ENCODE measurements at places on chromosomes 5 and 9.

DNA sequence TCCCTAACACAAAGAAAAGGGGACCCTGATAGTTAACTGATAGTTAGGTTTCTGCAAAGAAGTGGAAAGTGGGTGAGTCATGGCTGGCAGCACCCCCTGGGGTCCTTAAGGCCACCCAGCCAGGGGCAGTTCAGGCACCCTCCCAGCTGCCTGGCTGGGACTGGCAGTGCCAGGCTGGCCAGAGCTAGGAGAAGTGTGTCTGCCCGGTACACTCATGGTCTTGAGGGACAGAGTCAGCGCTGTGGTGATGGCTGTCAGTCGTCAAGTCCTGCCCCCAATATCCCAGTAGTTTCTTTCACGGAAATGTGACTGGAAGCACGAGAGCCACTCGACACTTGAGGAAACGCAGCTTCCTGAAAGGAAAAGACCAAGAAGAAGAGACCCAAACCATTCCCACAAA lies 22.3 kb upstream of the CNOT6 start:
- H3K4me1 ChIP-seq = no peaks in the 10 kb centered on the region
- no peak overlapping the region for H3K27ac ChIP-seq
- H3K27me3 ChIP-seq = no peaks in the 10 kb centered on the region
- peaks cover 2% of the 10 kb centered on the region for H3K36me3 ChIP-seq
- H3K4me3 ChIP-seq = no peak overlapping the region

GRCh38 chr5:100818340-100818739 lies 84.7 kb downstream of the ST8SIA4 start:
- no peak overlapping the region for H3K4me3 ChIP-seq

DNA sequence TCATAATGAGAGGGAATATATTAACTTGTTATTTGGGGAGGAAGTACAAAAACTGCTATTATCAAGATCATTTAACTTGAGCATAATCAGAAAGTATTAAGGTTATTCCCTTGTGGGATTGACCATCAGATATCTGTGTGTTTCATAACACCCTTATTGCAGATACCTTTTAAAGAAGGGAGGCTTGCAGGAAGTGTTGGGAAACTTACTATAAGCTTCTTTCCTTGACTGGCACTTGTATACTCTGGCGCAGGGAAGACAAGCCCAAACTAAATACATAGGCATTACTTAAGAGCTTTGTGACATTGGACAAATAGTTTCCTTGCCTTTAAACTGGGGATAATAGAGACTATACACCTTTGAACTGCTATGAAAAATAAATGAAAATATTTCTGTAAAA lies 50.9 kb downstream of the PIK3R1 start:
- H3K4me3 ChIP-seq = peak overlapping the region; percentile 43
- peaks cover 4% of the 10 kb centered on the region for H3K36me3 ChIP-seq
- peak overlapping the region; percentile 94 for H3K27ac ChIP-seq
- DNase-seq = no peak
- H3K27me3 ChIP-seq = no peaks in the 10 kb centered on the region

DNA sequence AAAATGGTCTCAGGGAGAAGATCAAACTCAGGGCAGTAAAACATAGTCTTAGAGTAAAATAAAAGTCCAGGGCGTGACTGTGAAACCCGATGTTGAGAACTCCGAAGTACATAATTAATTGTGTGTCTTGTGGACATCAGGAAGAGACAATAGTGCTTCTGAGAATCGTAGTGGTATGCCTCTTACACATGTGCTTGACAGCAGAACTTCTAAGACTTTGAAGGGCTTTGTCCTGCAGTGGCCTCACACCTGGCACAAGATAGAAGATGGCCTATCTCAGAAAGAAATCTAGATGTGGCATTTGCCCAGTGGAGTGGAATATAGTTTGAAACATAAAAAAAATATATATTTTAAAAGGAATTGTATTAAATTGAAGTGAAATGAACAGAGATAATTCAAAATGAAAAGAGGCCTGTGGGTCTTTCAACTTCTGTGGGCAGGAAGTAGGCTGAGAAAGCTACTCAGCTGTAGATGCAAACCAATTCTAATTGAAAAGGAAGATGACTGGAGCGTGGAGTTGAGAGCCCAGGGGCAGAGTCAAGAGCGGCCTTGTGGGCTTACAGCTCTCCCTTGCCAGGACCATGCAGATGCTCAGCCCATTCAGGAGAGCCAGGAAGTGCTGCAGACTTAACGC lies 468.4 kb downstream of the KDM4C start:
- no peaks in the 10 kb centered on the region for H3K4me1 ChIP-seq
- DNase-seq = no peak
- H3K4me3 ChIP-seq = no peak overlapping the region
- peaks cover 38% of the 10 kb centered on the region for H3K27me3 ChIP-seq
- H3K27ac ChIP-seq = no peak overlapping the region

DNA sequence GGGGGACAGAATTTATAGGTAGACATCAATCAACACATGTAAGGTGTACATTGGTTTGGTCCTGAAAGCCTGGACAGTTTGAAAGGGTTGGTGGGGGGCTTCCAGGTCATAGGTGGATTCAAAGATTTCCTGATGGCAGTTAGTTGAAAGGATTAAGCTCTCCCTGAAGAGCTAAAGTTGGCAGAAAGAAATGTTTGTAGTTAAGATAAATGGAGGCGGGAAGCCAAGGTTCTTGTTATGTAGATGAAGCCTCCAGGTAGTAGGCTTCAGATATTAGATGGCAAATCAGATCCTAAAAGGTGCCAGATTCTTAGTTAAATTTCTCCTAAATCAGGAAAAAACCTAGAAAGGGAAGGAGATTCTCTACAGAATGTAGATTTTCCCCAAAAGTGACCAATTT lies 9.0 kb upstream of the LRRTM2 start:
- H3K27me3 ChIP-seq = no peaks in the 10 kb centered on the region
- H3K27ac ChIP-seq = no peak overlapping the region
- peaks cover 5% of the 10 kb centered on the region for H3K36me3 ChIP-seq

DNA sequence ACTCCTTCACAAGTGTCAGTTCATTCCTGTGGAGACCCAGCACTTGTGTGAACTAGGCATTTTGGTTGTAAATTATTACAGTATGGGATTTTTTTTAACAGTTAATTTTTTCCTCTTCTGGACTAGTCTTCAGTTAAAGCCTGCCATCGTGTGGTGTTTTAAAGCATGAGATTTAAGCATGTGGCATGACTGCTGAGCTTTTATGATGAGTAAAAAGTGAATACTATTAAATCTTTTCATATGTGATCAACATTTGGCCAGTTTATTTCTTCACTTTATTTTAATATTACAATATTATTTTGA lies 25.0 kb downstream of the LMNB1 start:
- H3K27ac ChIP-seq = no peak overlapping the region
- H3K27me3 ChIP-seq = no peaks in the 10 kb centered on the region
- no peak overlapping the region for H3K4me3 ChIP-seq
- DNase-seq = no peak

GRCh38 chr5:7529880-7530279 lies 133.9 kb downstream of the ADCY2 start:
- no peak for DNase-seq
- H3K27ac ChIP-seq = no peak overlapping the region
- no peak overlapping the region for H3K4me3 ChIP-seq
- H3K36me3 ChIP-seq = no peaks in the 10 kb centered on the region

- H3K36me3 ChIP-seq = no peaks in the 10 kb centered on the region
- no peak overlapping the region for H3K4me3 ChIP-seq
- H3K4me1 ChIP-seq = no peaks in the 10 kb centered on the region
- DNase-seq = no peak
- peaks cover 35% of the 10 kb centered on the region for H3K27me3 ChIP-seq
- H3K27ac ChIP-seq = no peak overlapping the region
Measured at GRCh38 chr9:98960409-98960808, 16.7 kb downstream of the COL15A1 start.

DNA sequence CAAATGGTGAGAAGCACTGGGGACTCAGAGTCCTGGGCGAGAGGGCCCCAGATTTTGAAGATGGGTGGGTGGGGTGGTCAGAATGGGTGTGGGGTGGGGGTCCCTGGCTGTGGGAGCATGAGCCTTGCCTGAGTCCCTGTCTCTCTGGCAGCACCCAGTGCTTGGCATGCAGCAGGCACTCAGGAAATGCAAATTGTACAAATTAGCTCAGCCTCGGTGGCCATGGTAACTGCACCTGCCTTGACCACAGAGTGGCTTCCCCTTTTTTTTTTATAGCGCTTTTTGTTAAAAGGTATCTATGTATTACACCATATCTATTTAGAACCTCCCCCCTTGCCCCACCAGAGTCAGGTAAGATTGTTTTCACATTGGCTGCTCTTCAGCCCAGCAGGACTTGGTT lies 19.2 kb upstream of the PITX1 start:
- no peaks in the 10 kb centered on the region for H3K4me1 ChIP-seq
- no peak overlapping the region for H3K4me3 ChIP-seq
- no peak for DNase-seq
- no peaks in the 10 kb centered on the region for H3K36me3 ChIP-seq
- H3K27ac ChIP-seq = no peak overlapping the region

DNA sequence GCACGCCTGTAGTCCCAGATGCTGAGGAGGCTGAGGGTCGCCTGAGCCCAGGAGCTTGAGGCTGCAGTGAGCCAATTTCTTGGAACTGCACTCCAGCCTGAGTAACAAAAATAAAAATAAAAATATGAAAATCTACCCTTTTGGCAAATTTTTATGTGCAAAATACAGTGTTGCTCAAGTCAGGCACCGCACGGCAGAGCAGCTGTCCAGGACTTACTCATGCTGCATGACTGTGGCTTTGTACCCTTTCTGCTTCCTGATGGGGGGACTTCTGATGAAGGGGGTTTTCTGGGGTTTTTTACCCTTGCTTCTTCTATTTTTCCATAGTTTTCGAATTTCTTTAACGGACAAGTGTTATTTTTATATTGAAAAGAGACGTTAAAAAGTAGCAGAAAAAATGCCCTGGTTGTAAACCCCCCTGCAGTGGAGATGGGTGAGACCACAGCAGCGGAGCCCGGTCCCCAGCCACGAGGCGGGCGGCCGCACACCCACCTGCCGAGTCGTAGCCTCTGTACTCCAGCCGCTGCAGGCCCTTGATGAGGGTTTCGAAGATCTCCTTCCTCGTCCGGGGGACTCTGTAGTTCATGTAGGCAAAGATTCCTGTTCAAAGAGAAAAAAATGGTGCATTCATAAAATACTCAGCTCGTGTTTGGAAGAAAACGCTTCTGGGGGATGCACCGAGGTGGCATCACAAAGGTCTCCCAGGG lies 15.0 kb downstream of the GFPT2 start:
- peaks cover 5% of the 10 kb centered on the region for H3K4me1 ChIP-seq
- no peak for DNase-seq
- H3K27ac ChIP-seq = no peak overlapping the region

Measured in central memory CD8-positive, alpha-beta T cell (primary cell).